Fibroblast of lung (primary cell): ENCODE measurements at places on chromosomes 2 and 18. TPM values are rescaled to one million over a fixed set of nuclear protein-coding genes. Genes with fewer than 3 reads are reported as not detected.

The HOXD9 gene
- total RNA-seq = not detected in 2 replicates

The RTP5 gene
- not detected in 2 replicates for total RNA-seq

The RPRD1A gene
- total RNA-seq = 38.0 and 46.2 TPM in 2 replicates

The EPG5 gene
- total RNA-seq = 34.2 and 87.4 TPM in 2 replicates

The CSRNP3 gene
- 0.66 and 0.77 TPM in 2 replicates for total RNA-seq

The TMEM200C gene
- total RNA-seq = 0.17 and 0.26 TPM in 2 replicates

The HOXD4 gene
- total RNA-seq = not detected in 2 replicates

The HOXD10 gene
- not detected in 2 replicates for total RNA-seq

The TSHZ1 gene
- total RNA-seq = 3.9 and 4.3 TPM in 2 replicates

The RGPD4 gene
- total RNA-seq = under 0.01 TPM in 1 of 2 replicates, not detected in the other

The AMMECR1L gene
- 13.1 and 16.8 TPM in 2 replicates for total RNA-seq

The TCF4 gene
- total RNA-seq = 49.1 and 57.6 TPM in 2 replicates

The TMEM247 gene
- not detected in 2 replicates for total RNA-seq

The HOXD12 gene
- not detected in 2 replicates for total RNA-seq

The RBMS1 gene
- total RNA-seq = 76.8 and 77.3 TPM in 2 replicates

The ARHGAP25 gene
- total RNA-seq = 3.1 and 5.8 TPM in 2 replicates

The CCDC74A gene
- 5.9 and 6.7 TPM in 2 replicates for total RNA-seq

The GAL3ST2 gene
- total RNA-seq = 0.17 TPM in 1 of 2 replicates, not detected in the other

The PLGLB2 gene
- 1.3 and 1.7 TPM in 2 replicates for total RNA-seq

The RIOK3 gene
- total RNA-seq = 59.8 and 78.8 TPM in 2 replicates

The ABHD1 gene
- 0.17 and 0.26 TPM in 2 replicates for total RNA-seq

The ANKRD30B gene
- total RNA-seq = under 0.01 and 0.33 TPM in 2 replicates

The PPIL3 gene
- total RNA-seq = 66.9 and 76.8 TPM in 2 replicates

The CTNNA2 gene
- total RNA-seq = not detected in 2 replicates

The RGPD3 gene
- total RNA-seq = 0.17 and 0.26 TPM in 2 replicates

The ESPNL gene
- 1.3 and 2.8 TPM in 2 replicates for total RNA-seq

The SRD5A2 gene
- total RNA-seq = not detected in 2 replicates

The SPEG gene
- total RNA-seq = 13.1 and 20.1 TPM in 2 replicates

The TUBB8B gene
- not detected in 2 replicates for total RNA-seq

The CD207 gene
- not detected in 2 replicates for total RNA-seq

The LBX2 gene
- total RNA-seq = 1.5 and 3.0 TPM in 2 replicates

The EML6 gene
- 0.26 and 1.3 TPM in 2 replicates for total RNA-seq

The PROKR1 gene
- total RNA-seq = not detected in 2 replicates

The LAPTM4A gene
- total RNA-seq = 155 and 193 TPM in 2 replicates

The DLGAP1 gene
- total RNA-seq = 0.17 and 0.51 TPM in 2 replicates

The SF3B6 gene
- total RNA-seq = 134 and 155 TPM in 2 replicates
